ENCODE measurements at places on chromosomes 1 and 21. TPM values are rescaled to one million over a fixed set of nuclear protein-coding genes. Genes with fewer than 3 reads are reported as not detected.

MTARC2 gene
- 23.6 TPM for total RNA-seq

PGLYRP4 gene
- total RNA-seq: not detected

- no peak for DNase-seq
Measured at GRCh38 chr1:118023199-118023598, 93.7 kb downstream of the WDR3 start.

GRCh38 chr1:20496241-20496661, 10.2 kb upstream of the CAMK2N1 start:
- DNase-seq: no peak

- no peak for DNase-seq
Measured at GRCh38 chr1:163069655-163070277, 605 bp downstream of the RGS4 start.

TRPM2 gene
- total RNA-seq: 0.89 TPM

- DNase-seq: no peak
Measured at GRCh38 chr1:169107603-169108208, 1.2 kb downstream of the ATP1B1 start.

DNA sequence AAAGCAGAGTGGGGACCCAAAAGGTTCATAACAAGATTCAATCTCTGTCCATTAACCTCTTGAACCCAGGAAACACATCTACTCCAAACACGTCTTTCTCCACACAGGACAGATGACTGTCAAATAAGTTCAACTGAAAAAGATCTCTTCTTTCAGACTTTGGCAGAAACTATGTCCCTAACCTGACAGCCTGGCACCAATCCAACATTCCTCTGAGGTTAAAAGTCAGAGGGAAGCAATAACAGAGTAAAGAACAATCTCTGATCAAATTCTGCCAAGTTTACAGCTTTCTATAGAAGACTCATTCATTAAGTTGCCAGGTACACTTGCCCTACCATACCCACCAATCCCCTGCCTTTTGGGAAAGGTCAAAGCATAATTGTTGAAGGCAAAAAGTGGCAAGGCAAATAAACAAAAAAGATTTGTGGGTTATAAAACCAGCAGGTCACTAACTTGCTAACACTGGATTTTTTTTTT, 31.9 kb downstream of the OTUD7B start:
- no peak for DNase-seq

PWP2 gene
- total RNA-seq: 3.1 TPM

DNA sequence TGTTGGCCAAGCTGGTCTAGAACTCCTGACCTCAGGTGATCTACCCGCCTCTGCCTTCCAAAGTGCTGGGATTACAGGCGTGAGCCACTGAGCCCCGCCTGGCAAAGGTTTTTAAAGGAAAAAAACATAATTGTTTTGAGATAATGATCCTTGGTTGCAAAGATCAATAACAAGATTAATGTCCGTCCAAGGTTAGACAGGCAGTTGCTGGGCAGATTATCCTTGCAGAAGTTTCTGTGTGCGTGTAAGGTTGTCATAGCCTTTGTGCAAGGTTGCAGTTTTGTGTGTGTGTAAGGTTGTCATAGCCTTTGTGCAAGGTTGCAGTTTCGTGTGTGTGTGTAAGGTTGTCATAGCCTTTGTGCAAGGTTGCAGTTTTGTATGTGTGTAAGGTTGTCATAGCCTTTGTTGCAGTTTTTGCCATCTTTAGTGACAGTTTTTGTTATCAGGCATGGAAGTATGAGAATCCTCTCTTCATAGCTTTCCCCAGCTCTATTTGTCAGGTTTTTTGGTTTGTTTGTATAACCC, 3.6 kb downstream of the YBEY start:
- DNase-seq: no peak

IQCC gene
- total RNA-seq: 0.48 TPM

GRCh38 chr1:75794382-75794781, 2.3 kb upstream of the MSH4 start:
- no peak for DNase-seq

ASPM gene
- 2.4 TPM for total RNA-seq
